ENCODE measurements at places on chromosomes 2 and 18.

DNA sequence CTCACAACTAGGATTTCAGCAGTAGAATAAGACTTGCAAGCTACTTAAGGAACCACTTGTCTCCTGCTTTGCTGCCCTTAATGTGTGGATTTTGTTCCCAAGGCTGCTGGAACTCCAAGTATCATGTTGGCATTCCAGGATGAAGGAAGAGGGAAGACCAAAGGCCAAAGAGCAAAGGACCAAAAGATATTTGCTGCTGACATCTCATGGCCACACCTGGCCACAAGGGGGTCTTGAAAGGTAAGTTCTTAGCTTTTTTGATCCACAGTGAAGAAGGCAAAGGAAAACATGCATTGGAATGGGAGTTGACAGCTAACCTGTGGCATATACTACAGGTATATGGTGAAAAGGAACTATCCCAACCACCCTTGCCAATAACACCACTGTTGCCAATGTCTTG lies 3.9 kb upstream of the MATN3 start:
- no peak for DNase-seq

- no peak for DNase-seq
These were observed 43.4 kb upstream of the GMCL1 start for GRCh38 chr2:69786052-69786560.

GRCh38 chr18:52334896-52335295 lies 5.1 kb upstream of the DCC start:
- DNase-seq: no peak

DNA sequence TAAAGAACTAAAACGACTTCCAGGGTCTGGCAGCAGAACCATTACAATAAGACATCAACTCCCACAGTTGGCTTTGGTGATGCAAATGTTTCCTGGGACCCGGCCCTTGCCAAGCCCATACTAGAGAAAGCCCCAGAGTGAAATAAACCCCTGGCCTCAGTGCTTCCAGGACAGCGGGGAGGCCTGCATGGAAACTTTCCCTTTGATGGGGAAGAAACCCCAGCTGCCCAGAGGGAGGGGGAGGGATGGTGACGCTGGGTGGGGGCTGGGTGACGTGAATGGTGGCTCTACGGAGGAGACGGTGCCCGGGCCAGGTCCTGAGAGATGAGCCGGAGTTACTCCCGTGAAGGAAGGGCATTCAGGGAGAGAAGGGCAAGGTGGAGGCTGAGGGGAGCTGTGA lies 27.5 kb downstream of the INHBB start:
- DNase-seq: no peak

GRCh38 chr2:240301256-240301795 lies 134.1 kb upstream of the GPC1 start:
- no peak for DNase-seq

GRCh38 chr18:46680784-46681695 lies 24.0 kb upstream of the LOXHD1 start:
- no peak for DNase-seq

- DNase-seq: peak; percentile 83
These were observed 4.9 kb downstream of the TANC1 start for GRCh38 chr2:158973116-158973956.

DNA sequence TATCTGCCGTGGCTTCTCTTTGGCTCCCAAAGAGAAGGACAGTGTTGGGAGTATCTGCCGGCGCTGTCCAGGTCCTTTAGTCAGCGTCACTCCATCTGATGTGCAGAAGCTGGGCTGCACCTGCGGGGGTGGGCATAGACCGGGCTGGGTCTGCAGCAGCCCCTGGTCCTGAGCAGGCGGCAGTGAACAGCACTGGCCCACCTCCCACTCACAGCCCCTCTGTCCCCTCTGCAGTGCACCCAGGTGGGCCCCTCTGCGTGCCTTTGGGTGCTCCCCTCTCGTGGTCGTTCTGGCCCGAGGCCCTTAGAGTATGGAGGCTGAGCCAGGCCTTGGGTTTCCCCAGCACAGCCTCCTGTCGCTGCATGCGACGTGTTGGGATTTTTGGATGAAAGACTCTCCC lies 95.7 kb downstream of the USP40 start:
- DNase-seq: no peak

DNA sequence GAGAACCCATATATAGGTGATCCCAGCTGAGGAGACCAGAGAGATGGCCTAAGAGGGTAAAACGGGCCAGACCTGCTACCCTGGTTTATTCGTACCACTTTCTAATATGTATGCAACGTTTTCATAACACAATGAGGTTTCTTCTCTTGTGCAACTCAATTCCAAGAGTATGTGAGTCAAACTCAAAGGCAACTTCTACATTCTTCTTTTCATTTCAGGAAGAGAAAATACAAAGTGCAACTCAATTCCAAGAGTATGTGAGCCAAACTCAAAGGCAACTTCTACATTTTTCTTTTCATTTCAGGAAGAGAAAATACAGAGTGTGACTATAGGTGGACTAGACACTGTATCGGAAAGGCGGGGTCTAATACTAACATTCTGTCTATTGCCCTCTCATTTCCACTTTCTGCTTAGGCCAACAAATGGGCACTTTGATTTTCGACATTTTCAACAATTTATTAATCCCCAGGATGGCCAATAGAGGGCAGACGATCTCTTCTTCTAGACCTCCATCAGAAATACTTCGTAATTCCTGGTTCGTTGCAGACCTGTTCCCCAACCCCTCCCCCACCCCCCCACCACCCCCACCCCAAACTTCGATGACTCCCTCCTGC lies 3.7 kb upstream of the CRIM1 start:
- DNase-seq: peak; percentile 45

DNA sequence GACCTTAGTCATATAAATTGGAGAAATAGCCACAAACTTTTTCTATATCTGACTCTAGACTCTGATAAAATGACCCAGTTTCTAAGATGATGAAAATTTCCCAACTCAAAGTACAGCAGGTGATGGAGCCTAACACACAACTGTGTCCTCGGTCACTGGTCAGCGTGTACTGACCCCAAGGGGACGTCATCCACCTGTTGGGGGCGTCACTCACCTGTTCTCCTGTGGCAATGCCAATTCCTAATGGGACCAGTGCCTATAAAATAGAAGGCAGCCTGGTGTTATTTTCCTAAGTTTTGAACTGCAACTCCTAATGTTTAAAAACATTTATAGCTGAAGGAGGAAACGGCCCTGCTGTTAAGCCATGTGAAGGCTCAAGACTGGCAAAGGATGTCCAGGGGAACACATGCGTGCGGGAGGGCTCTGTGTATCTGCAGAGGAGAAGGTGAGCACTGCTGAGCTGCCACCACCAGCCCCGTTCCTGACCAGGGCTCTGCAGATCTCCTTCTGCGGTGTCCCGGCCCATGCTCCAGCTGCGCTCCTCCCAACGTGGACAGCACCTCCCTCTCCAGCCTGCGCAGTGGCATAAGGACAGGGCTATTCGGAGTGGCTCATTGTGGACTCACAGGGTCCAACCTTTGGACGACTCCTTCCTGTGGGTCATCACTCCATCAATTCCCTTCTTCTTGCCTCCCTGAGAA lies 21.2 kb downstream of the TYMS start:
- no peak for DNase-seq

DNA sequence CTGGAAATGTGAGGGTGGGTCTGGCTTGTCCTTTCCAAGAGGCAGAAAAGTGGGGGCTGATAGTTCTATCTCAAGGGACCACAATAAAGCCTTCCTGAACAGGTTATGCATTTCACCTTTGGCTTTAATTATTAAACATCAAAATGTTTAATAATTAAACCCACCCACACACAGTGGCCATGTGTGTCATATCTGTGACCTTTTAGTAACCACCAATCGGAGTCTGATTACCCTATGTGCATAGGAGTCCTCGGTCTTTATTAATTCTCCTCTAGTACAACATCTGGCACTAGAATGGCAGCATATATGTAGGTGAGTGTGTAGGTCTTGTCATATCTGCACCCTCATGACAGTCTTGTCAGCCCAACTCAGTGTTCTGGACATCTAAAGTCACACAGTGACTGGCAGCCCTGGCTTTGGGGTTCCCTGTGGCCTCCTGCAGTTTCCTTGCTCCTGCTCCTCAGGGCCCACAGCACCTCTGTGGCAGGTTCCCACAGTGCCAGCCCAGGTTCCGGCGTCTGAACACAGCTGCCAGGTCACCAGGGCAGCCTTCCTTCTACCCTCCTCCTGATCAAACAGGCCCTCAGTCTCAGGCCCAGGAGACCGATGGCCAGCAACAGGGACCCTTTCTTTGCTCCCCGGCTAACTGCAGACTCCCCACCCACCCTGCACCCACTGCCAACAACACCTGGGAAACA lies 100.9 kb downstream of the MTCL1 start:
- DNase-seq: no peak

- no peak for DNase-seq
These were observed 15.3 kb downstream of the TWIST2 start for GRCh38 chr2:238863231-238863630.

- no peak for DNase-seq
These were observed 17.3 kb upstream of the FEZ2 start for GRCh38 chr2:36615222-36615621.

DNA sequence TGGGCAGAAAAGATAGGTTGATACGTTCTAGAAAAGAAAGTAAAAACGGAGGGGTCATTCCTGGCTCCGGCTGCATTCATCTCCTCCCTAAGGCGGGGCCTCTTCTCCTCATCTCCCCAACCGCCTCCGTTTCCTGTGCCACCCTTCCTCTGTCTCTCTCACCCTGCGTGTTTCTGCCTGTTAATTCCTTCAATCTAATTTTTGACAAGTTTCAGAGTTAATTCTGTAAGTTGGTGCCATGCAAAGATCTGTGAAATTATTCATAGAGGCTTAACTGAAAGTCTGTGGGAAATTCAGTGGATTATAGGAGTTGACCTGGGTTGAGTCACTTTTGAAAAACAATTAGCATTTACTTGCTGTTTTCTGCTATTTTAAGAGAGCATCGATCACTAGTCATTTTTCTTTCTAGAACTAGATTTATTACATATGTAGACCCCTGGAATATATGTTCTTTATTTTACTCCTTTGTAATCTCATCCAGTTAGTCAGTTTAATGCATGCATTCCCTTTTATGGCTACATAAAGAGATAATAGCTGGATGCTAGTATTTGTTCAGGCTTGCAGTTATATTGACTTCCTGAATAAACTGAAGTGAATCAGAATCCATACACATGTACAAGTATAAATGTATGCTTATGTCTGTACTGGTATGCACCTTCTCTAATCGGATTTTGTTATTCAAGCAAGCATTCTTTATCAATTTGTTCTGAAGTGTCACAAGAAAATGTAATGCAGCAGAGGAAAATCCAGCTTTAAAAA lies 91.1 kb downstream of the EML6 start:
- DNase-seq: no peak

GRCh38 chr18:59051470-59052165 lies 88.1 kb upstream of the SEC11C start:
- no peak for DNase-seq

DNA sequence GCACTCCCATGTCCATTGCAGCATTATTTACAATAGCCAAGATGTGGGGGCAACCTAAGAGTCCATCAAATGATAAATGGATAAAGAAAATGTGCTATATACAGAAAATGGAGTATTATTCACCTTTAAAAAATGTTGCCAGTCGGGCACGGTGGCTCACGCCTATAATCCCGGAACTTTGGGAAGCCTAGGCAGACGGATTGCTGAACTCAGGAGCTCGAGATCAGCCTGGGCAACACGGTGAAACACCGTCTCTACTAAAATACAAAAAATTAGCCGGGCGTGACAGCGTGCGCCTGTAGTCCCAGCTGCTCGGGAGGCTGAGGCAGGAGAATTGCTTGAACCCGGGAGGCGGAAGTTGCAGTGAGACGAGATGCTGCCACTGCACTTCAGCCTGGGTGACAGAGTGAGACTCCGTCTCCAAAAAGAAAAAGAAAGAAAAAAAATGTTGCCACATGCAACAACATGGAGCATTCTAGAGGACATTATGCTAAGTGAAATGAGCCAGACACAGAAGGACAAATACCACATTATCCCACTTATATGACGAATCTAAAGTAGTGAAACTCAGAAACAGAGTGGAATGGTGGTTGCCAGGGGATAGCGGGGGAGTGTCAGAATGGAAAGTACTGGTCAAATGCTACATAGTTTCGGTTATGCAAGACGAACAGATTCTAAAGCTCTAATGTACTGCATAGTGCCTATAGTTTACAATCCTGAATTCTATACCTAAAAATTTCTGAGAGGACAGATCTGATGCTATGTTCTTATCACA lies 1385.6 kb upstream of the TMEFF2 start:
- no peak for DNase-seq

DNA sequence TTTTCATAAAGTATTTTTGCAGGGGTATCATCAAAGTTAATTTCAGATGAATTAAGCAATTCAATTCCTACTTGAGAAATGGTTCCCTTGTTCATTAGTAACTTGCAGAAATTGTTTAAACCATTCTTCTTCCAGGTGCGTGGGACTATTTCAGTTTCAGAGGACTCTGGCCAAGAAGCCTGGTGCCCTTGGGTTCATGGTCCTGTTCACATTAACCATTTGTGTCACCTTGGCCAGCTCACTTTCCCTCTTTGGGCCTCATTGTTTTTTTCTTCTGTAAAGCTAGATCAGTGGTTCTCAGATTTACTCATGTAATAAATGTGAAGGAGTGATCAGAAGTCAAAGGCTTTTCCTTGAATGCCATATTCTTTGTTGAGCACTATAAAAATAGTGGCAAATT lies 112.4 kb upstream of the BZW1 start:
- no peak for DNase-seq
